Ovary (tissue), 10 donors: ENCODE measurements at places on chromosomes 2 and 18. TPM values are rescaled to one million over a fixed set of nuclear protein-coding genes. Genes with fewer than 3 reads are reported as not detected.

CD8B2 gene
- total RNA-seq: not detected

EIF4E2 gene
- total RNA-seq: 47.6 TPM

UGT1A7 gene
- total RNA-seq: not detected

CUL3 gene
- total RNA-seq: 78.9 TPM

HTR2B gene
- 0.73 TPM for total RNA-seq

TMEFF2 gene
- not detected for total RNA-seq

ERMN gene
- not detected for total RNA-seq

ADGRF3 gene
- not detected for total RNA-seq

GCG gene
- total RNA-seq: not detected

UGT1A5 gene
- not detected for total RNA-seq

TEX44 gene
- not detected for total RNA-seq

CNGA3 gene
- 0.05 TPM for total RNA-seq

- H3K4me3 ChIP-seq: no peak overlapping the region
- no peaks in the 10 kb centered on the region for H3K27me3 ChIP-seq
- no peak for DNase-seq
Measured at GRCh38 chr2:85016446-85016845, 45.5 kb downstream of the KCMF1 start.

DNA sequence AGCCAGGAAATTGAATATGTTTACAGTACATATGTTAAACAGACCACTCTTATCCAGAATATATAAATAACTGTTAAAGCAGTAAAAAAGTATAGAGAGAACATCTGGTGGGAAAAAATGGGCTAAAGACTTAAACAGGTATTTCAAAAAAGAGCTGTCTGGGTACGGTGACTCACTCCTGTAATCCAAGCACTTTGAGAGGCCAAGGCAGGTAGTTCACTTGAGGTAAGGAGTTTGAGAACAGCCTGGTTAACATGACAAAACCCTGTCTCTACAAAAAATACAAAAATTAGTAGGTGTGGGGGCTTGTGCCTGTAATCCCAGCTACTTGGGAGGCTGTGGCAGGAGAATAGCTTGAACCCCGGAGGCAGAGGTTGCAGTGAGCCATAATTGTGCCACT, 171.4 kb upstream of the FSIP2 start:
- H3K27me3 ChIP-seq: no peaks in the 10 kb centered on the region
- no peak overlapping the region for H3K4me3 ChIP-seq
- no peak for DNase-seq
- H3K27ac ChIP-seq: no peak overlapping the region

GRCh38 chr2:6692056-6692455, 173.7 kb downstream of the CMPK2 start:
- no peak for DNase-seq
- no peak overlapping the region for H3K4me3 ChIP-seq
- no peak overlapping the region for H3K27ac ChIP-seq
- no peaks in the 10 kb centered on the region for H3K4me1 ChIP-seq
- no peaks in the 10 kb centered on the region for H3K36me3 ChIP-seq

- H3K36me3 ChIP-seq: no peaks in the 10 kb centered on the region
- H3K4me3 ChIP-seq: no peak overlapping the region
- DNase-seq: no peak
- no peaks in the 10 kb centered on the region for H3K4me1 ChIP-seq
- H3K27me3 ChIP-seq: no peaks in the 10 kb centered on the region
Measured at GRCh38 chr2:141941210-141941714, 189.6 kb downstream of the LRP1B start.

GRCh38 chr18:74902147-74902455, 304.4 kb downstream of the ZNF407 start:
- H3K4me3 ChIP-seq: no peak overlapping the region
- no peak overlapping the region for H3K27ac ChIP-seq
- peaks cover 10% of the 10 kb centered on the region for H3K4me1 ChIP-seq
- no peak for DNase-seq
- H3K27me3 ChIP-seq: no peaks in the 10 kb centered on the region
- no peaks in the 10 kb centered on the region for H3K36me3 ChIP-seq

- no peak overlapping the region for H3K4me3 ChIP-seq
- DNase-seq: peak; percentile 19
- no peaks in the 10 kb centered on the region for H3K27me3 ChIP-seq
- H3K36me3 ChIP-seq: no peaks in the 10 kb centered on the region
Measured at GRCh38 chr2:239216614-239217273, 184.1 kb downstream of the HDAC4 start.

DNA sequence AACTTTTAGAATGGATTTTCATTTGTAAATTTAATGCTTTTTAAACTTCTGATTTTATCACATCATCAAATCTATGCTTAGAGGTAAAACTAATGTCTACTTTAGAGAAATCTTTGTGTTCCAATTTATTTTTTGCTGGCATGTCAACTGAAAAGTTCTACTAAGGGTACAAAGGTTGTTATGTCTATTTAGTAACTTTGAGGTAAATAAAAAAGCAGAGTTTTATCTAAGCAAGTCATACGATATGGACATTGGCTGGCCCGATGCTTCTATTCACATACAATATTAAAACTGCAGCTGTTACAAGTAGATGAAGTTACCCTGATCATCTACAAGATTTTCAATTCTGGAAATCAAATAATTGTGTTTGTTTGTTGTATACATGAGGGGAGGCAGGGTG, 1575.1 kb downstream of the LRP1B start:
- H3K36me3 ChIP-seq: no peaks in the 10 kb centered on the region
- no peak for DNase-seq
- no peak overlapping the region for H3K27ac ChIP-seq
- no peaks in the 10 kb centered on the region for H3K27me3 ChIP-seq

GRCh38 chr18:50560681-50561629, 1.1 kb downstream of the MAPK4 start:
- no peaks in the 10 kb centered on the region for H3K27me3 ChIP-seq
- peak overlapping the region; percentile 92 for H3K27ac ChIP-seq
- peak overlapping the region; percentile 56 for H3K4me3 ChIP-seq
- no peak for DNase-seq
- H3K36me3 ChIP-seq: no peaks in the 10 kb centered on the region

- H3K27me3 ChIP-seq: no peaks in the 10 kb centered on the region
- no peak overlapping the region for H3K4me3 ChIP-seq
- H3K27ac ChIP-seq: no peak overlapping the region
Measured at GRCh38 chr2:192047315-192048107, 147.2 kb downstream of the TMEFF2 start.

GRCh38 chr2:73995810-73996209, 11.1 kb downstream of the TET3 start:
- DNase-seq: no peak
- H3K36me3 ChIP-seq: no peaks in the 10 kb centered on the region
- no peak overlapping the region for H3K4me3 ChIP-seq
- no peaks in the 10 kb centered on the region for H3K27me3 ChIP-seq
- peaks cover 5% of the 10 kb centered on the region for H3K4me1 ChIP-seq

GRCh38 chr2:80149991-80150390, 154.6 kb downstream of the LRRTM1 start:
- H3K27me3 ChIP-seq: no peaks in the 10 kb centered on the region
- no peaks in the 10 kb centered on the region for H3K4me1 ChIP-seq
- no peaks in the 10 kb centered on the region for H3K36me3 ChIP-seq
- H3K4me3 ChIP-seq: no peak overlapping the region

- H3K27ac ChIP-seq: no peak overlapping the region
- no peak for DNase-seq
- peaks cover 9% of the 10 kb centered on the region for H3K4me1 ChIP-seq
- H3K27me3 ChIP-seq: no peaks in the 10 kb centered on the region
Measured at GRCh38 chr18:35061804-35062203, 20.6 kb downstream of the MAPRE2 start.

DNA sequence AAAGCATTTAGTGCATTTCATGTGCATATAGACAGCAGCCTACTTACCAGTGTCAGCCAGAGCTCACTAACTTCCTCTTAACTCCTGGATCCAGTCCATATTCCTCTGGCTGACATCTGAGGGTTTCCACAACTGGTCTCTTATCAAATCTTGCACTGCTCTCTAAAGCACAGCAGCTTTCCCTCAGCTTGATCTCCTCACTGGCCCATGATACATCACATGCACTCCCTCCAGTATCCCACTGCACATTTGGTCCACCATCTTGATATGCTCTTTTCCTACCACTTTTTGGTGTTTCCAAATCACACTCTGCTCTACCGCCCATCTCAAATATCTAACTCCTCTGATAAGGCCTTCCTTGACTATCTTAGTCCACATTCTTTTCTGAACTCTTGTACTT, 105.0 kb upstream of the ZFP36L2 start:
- H3K4me3 ChIP-seq: no peak overlapping the region
- DNase-seq: no peak

DNA sequence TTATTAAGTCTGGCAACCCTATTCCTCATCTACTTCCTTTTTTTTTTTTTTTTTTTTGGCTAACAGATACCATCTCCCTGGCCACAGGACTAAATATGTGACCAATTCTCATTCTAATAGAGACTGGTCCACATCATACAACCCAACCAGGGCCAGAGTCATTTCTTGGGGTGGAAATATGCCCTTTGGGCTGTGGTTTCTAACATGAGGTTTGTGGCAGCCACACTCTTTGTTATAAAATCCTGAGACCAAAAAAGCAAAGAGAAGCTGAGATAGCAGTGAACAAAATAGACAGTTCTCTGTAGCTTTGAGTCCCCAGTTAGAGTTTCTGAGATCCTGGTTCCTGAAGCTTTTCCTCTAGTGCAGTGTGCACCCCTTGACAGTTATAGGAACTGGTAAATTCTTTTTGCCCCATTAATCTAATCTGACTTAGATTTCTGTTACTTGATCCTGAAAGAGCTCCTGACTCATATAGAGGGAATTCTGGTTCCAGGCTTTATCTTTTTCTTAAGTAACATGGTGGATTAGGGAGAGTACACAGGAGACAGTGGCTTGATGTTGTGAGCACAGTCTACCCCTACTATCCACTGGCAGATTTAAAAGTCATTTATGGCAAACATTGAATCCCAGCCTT, 86.8 kb downstream of the MAIP1 start:
- no peaks in the 10 kb centered on the region for H3K27me3 ChIP-seq
- DNase-seq: no peak
- peaks cover 7% of the 10 kb centered on the region for H3K4me1 ChIP-seq
- H3K4me3 ChIP-seq: no peak overlapping the region
- H3K36me3 ChIP-seq: no peaks in the 10 kb centered on the region
